ENCODE measurements at places on chromosomes 2 and 18.
A peak's percentile ranks its signal among the peaks of the same experiment; 100 is the strongest.

DNA sequence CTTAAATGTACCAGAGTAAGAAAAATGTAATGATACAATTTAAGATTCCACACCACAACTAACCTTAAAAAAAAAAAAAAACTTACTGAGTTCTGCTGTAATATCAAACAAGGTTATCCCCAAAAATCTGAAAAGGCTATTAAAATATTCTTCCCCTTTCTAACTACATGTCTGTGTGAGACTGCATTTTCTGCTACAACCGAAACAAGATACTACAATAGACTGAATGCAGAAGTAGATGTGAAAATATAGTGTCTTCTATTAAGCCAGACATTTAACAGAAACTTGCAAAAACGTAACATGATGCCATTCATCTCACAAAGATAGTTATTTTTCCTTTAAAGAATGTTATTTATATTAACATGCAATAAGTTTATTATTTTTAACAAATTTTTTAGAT lies 16.2 kb downstream of the SS18 start:
- no peak for DNase-seq

GRCh38 chr2:236175548-236176150 lies 7.5 kb upstream of the GBX2 start:
- DNase-seq, result no peak

GRCh38 chr18:9348079-9348671 lies 13.6 kb downstream of the TWSG1 start:
- no peak for DNase-seq

DNA sequence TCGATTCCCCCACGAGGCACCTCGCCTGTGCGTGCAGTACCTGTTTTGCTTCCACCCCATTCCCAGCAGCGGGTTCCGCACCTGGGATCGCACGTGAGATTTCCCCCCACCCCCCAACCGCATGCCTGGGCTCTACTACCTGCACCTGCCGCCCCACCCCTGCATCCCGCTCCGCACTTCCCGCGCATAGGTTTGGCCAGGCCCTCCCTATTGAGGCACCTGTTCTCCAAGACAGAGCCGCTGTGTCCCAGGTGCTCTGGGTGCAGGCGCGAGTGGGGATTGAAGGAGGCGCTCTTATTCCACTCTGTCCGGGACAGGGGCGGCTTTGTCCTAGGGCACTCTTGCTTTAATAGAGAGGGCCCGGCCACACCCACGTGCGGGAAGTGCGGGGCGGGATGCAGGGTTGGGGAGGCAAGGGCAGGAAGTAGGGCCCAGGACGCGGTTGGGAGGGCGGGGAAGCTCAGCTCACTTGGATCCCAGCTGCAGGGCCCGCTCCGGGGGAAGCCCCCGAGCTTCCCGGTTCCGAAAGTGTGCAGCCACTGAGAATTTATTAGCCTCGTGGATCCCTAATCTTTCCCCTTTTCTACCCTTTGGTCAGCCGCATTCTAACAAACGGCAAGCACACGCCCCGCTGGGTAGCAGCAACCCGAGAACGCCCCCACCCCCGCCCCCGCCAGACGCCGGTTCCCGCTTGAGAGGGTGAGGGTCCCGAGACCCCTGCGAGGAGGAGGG lies 670 bp upstream of the MOCOS start:
- no peak for DNase-seq

GRCh38 chr2:219460424-219460926 lies 25.8 kb downstream of the SPEG start:
- DNase-seq, result peak; percentile 54

GRCh38 chr18:22223254-22223964 lies 54.0 kb downstream of the GATA6 start:
- DNase-seq, result no peak

DNA sequence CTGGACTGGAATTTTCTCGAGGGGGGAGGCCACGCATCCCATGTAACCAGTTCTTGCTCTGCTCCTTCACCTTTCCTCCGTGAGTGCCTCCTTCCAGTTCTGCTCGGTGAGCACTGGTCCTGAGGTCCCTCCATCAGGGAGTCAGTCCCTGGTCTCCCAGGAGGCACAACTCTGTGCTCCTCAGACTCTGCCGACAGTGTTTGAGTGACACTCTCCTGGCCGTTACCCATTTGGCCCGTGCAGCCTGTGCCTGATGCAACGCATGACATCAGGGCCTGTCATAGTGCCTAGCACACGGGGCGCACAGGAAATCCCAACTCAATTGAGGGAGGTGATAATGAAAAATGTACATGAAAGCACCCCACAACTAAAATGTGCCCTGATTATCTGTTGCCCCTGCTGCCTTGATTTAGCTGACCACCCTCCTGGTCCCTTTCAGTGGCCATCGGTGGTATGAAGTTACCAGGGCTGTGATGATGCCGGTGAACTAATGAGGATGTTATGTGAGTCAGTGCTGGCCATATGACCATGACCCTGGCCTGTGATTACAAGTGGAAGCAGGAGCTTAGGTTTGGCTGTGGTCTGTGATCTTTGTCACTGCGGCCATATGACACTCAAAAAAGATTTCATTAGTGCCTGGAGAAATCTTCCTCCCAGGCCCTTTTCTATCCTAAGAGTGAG lies 144.6 kb downstream of the TDRD15 start:
- DNase-seq, result no peak

Measured in NCI-H1092 (cell line).